GM18507 (cell line): ENCODE measurements at places on chromosomes 11 and 22.

DNA sequence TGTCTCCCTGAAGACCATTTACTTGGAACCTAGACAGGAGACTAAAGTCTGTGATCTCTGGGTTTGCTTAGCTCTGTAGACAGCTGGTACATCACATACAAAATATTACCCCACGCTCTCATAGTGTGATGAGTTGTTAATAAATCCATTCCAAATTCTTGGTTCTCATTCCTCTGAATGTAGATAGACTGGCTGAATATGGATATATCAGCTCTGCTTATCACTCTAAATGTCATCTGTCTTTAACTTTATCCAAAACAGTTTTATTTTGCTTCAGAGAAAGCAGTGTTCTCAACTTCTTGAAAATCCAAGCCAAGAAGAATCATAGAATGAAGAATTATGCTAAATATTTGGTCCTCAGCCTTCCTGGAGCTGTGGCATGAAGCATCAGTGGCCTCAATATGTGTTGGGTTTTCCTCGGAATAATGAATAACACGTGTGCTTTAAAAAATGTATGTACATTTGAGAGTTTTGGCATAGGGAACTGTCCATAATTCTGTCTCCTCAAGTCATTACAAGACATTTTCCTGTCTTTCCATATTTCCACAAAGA, 10.5 kb upstream of the LDLRAD3 start:
- no peak for DNase-seq

- DNase-seq = no peak
These were observed 26.3 kb downstream of the APOL1 start for GRCh38 chr22:36279219-36279666.

DNA sequence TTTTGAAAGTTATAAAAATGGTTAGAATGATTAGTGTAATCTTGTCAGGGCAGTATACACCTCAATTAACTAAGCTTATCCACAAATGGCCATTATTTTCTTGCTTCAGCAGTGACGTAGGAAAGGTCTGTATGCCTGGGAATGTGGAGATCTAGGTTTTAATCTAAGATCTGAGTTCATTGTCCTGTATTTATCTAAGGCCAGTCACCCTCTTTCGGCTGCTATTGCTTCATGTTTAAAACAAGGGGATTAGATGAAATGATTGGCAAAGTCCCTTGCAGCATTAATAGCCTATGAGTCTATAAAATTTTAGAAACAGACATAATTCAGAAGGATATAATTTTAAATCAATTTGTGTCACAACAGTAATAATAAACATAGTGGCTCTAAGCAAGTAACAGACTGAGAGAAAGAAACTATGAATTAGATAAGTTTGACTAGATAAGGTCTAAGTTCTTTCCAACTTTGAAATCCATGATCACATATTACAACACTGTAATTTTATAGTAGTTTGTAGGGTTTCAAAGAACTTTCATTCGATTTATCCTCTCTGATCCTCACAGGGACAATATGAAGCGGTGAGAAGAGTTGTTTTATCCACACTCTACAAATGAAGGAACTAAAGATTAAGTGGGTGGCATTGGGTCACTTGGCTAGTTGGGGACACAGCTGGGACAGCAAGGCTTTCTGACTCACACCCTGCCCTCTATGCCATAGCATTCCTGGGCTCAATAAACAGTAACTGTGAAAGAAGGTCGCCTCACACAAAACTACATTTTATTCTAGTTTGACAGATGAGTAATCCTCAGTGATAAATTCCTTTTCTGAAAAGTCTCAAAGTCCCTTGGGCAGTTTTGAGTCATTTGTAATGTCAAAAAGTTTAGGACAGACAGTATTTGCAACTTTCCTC, 60.6 kb upstream of the RDX start:
- DNase-seq = no peak

GRCh38 chr11:70240337-70240736, 30.2 kb upstream of the PPFIA1 start:
- DNase-seq = no peak

GRCh38 chr11:105862736-105863367, 159.2 kb downstream of the MSANTD4 start:
- no peak for DNase-seq
